ENCODE measurements at places on chromosomes 12 and 14.

DNA sequence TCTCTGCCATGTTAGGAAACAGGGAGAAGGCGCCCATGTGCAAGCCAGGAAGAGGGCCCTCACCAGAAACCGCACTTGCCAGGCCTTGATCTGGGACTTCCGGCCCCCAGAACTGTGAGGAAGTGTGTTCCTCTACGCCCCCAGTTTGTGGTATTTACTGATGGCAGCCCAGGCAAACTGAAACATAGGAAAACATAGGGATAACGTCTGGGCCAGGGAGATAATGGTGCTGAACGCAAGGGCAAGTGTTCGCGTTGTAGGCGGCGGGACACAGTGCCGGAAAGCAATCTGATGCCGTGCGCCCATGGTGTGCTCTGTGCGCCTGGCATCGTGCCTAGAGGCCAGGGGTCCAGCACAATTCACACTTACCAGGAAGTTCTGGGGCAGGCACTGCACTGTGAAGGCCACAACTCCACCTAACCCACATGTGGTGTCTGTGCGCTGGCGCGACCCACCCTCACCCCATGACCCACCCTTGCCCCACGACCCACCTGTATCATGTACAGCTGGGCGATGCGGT lies 53.6 kb downstream of the ARL6IP4 start:
- no peak for DNase-seq

DNA sequence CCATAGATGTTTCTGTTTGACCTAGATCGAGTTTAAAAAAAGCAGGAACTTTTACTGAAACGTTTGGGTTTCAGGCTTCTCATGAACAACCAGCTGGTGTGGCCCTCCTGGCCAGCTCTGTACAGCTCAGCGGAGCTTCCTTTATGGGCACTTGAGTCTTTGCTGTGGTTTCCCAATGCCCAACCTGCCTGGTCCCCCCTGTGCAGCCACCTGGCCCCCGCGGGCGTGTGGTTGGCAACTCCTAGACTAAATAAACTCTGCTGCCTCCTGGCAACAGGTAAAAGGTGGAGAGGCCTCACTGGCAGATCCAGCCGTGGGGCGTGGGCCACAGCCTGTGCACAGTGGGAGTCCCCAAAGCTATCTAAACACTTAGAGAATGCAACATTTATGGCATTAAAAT lies 38.7 kb downstream of the ADGRD1 start:
- no peak for DNase-seq

DNA sequence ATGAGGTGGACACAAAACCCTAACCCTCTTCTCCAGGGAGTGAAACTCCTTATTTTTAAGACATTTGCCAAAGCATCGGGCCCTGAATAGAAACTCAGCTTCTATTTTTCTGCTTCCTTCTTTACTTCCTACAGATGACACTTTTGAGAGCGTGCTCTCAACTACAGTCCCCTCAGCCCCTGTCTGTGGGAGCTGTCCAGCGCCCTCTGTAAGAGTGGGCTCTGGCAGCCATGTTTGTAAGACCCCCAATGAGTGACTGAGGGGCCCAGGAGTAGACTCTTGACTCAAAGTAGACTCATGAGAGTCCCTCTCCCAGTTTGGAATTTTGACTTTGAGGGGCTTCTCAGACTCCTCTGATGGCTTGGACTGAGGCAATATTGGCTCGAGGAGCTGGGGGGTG lies 25.5 kb upstream of the BATF start:
- DNase-seq: no peak

DNA sequence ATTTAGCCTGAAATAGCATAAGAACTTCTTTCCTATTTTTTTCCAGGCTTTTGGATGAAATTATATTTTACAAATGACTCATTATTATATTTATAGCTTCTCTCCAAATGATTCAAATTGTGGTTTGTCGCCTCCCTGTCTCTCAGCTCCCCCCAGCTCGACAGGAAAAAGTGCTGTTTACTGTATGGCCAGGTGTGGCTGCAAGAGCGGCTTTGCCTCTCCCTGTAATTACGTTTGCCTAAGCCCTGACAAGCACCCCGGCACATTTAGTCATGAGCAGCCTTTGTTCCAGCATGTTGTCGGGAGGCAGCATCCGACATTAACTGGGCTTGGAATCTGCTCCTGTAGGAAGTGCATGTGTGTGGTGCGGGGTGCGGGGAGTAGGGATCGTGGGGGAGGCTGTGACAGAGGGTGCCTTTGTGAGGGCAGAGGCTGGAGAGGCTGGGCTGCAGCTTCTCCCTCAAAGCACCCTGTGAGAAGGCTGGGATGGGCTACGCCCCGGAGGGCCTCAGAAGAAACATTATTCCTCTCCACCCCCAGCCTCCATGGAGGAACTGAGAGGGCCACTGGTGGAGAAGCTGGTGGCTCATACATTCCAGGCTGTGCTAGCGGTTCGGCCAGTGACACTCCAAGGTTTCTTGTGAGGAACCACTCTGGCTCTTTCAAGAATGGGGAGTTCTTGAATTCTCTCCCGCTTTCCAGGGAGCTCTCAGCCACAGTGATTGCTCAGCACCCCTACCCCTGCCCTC lies 42.1 kb upstream of the CTDSP2 start:
- no peak for DNase-seq

DNA sequence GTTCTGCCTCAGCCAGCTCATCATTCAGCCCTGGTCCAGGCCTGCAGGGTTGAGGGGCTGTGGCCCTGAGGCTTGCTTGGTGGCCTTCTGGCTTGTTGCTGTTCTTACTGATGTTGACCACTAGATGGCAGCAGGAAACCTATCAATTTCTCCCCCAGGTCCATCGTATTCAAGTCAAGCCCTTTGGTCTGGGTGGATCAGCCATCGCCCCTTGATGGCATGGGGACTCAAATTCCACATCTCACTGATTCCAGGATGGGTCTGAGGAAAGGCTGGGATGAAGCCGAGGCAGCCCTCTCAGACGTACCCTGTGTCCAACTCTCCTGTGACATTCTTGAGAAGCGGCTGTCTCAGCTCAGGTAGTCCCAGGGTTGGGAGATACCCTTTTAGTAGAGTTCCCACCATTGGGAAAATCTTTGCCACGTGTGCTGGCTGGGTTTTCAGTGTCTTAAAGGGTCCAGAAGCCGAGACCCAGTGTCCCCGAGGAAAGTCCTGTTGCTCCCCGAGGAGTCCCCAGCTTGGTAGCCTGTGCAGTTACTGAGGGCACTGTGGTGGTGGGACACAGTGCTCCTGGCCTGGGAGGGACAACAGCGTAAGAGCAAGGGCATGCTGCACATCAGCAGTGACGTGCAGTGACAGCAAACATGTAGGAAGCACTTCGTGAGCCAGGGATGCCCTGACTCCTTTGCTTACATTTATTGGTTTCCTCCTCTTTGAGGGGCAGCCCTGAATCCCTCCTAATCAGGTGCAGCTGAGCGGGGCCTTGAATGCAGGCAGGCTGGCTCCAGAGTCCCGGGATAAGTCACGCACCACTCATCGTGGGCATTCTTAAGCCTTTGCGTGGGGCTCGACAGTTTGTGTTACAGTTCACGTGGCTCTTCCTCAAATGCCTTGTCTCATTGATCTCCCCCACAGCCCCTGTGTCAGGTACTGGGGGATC lies 58.6 kb downstream of the TSPAN9 start:
- DNase-seq: no peak

DNA sequence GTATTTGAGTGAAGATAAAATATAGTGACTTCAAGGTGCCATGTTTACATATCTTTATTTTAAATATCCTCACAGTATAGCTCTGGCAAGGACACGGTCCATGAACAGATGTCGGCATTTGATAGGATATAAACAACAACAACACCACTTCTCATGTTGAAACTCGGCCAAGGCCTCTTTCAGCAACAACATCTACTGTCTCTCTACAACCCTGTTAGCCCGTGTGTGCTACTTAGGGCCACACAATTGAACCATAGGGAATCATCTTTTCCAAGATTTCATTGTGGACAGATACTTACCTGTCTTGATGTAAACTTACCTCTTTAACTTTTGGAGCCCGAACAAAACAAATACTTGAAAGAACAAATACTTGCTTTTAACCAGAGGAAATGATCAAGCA lies 168.7 kb upstream of the SSTR1 start:
- no peak for DNase-seq

DNA sequence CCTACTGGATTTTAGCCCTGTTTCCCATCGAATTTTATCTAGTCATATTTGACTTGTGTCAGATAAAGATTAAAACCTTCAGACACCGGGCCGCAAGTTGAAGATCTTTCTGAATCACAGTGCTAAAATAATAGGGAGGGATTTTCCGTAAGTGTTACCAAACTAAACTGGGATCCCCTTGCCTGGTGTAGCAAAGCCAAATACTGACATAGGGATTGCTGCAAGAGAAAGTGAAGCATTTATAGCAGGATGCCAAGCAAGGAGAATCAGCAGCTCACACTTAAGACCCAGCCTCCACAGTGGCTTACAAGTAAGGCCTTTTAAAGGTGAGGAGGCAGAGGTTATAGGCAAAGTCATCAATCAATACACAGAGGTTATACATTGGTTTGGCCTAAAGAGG lies 147.4 kb downstream of the AKAP6 start:
- DNase-seq: no peak

DNA sequence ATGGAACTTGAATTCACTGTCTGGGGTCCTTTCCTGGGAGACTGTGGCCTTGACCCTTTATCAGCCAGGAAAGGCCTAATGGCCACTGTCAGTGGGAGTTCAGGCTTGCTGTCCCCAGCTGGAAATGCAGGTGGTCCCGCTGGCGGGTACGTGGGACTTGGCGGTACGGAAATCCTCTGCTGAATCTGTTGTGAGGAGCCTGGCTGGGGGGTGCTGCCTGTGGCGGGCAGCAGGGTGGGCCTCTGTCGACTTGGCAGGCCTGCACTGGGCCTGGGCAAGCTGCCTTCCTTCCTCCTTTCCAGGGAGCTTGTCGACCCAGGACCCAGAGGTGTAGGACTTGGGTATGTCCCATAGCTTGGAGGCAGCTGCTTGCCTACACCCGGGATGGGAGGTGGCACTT lies 26.3 kb downstream of the ZFYVE21 start:
- no peak for DNase-seq

DNA sequence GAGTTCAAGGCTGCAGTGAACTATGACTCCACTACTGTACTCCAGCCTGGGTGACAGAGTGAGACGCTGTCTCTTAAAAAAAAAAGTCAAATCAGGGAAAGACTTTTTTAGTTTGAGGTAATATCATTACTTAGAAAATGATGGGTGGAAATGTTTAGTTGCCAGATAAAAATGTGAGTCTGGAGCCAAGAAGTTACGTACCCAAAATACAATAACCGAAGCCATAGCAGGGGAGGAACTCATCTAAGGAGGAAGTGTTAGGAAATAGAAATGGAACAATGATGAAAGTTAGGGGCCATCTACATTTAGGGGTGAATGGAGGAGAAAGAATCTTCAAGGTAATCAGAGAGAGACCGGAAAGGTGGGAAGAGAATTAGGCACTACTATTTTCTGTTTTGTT lies 98.8 kb downstream of the DACT1 start:
- no peak for DNase-seq

- DNase-seq: no peak
These were observed 30.5 kb upstream of the METAP2 start for GRCh38 chr12:95443459-95443858.

DNA sequence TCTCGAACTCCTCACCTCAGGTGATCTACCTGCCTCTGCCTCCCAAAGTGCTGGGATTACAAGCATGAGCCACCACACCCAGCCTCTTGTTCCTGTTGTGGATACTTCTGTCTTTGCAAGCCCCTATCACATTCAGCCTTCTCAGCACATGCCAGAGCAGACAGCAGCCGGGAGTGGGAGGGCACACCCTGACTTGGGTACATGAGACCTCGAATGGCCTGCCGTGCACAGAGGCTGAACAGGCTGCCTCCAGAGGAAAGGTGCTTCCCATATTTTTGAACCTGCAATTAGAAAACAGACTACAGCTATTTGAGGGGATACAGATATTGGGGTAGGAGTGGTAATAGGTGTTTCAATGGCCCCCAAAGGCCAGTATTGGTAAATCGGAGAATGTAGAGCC lies 307.3 kb upstream of the DIO3 start:
- no peak for DNase-seq

DNA sequence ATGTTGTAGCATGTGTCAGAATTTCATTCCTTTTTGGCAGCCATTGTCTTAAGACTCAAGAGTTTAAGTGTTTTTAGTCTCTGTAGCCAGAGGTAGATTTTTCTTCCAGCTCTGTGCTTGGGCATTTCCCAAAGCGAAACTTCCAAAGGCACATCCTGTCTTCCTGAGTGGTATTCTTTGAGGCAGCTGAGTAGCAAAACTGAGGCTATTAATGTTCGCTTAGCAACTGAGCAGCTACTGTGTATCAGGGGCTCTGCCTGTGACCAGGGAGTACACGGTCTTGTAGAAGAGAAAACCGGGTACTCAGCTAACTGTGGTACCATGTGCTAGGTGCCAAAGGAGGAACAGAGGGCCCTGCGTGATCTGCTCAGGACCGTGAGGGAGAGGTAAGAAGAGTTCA lies 52.0 kb downstream of the ETV6 start:
- no peak for DNase-seq

DNA sequence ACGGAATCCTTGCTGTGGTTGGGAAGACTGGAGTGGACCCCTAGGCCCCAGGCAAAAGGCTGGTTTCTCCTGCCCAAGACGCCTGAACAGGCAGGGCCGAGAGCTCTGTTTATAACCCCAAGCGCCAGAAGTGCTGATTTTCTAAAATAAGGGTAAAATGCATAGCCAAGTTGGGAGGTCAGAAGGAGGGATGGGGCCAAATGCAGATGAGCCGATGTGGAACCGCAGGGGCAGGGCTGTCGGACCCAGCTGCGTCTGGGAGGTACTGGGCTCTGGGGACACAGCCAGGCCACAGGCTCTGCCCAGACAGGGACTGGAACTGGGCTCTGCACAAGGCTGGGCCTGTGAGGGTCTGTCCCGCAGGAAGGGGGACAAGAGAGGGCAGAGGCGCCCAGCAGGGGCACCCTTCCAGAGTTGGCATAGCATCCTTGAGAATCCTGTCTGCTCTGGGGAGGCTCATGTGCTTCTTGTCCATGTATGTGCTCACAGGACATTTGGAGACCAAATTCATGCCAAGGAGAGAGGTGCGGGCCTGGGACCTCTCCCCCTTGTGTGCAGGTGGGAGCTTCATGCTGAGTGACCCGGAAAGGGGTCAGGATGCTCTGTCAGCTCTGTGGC lies 49.1 kb downstream of the JAG2 start:
- no peak for DNase-seq

- DNase-seq: no peak
These were observed 96.4 kb downstream of the TMEM260 start for GRCh38 chr14:56676042-56676441.

- no peak for DNase-seq
These were observed 200.9 kb downstream of the TMEM132C start for GRCh38 chr12:128467882-128468281.

- no peak for DNase-seq
These were observed 1.5 kb downstream of the LAG3 start for GRCh38 chr12:6773590-6774351.

DNA sequence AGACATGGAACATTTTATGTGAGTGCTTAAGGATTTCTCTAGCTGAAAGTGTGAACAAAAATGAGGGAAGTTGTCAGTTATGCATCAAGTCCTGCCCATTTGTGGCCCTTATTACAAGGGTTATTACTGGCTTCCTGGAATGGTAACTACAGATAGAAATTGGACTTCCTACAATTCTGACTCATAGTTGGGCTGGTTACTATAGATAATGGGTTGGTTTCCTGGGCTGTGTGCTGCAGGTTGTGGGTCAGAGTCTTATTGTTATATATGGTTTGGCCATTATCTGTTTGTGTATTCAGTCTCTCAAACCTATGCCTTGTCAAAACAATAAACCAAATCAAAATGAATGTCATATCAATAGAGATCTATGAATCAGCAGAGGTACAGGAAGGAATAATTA lies 313.7 kb downstream of the ADAMTS20 start:
- no peak for DNase-seq

All from left renal cortex interstitium (tissue), 4 donors.